Muscle of back (tissue), 13 donors: ENCODE measurements at places on chromosomes 13 and 19. TPM values are rescaled to one million over a fixed set of nuclear protein-coding genes. Genes with fewer than 3 reads are reported as not detected.

The COL5A3 gene
- 80.9 TPM for polyA plus RNA-seq

The TSSK6 gene
- polyA plus RNA-seq = 0.62 TPM

- DNase-seq = no peak
These were observed 32.4 kb downstream of the EPSTI1 start for GRCh38 chr13:42959615-42960014.

GRCh38 chr13:29892151-29892550 is 41.7 kb upstream of the UBL3 start:
- no peak for DNase-seq

- no peak for DNase-seq
These were observed 224.2 kb upstream of the MAB21L1 start for GRCh38 chr13:35700671-35701070.

GRCh38 chr13:75505327-75505726 is 23.4 kb upstream of the TBC1D4 start:
- DNase-seq = peak; percentile 17

GRCh38 chr19:38769635-38770211 is 3.6 kb downstream of the LGALS7 start:
- peak; percentile 69 for DNase-seq

GRCh38 chr19:1862068-1862423 is 1.3 kb downstream of the KLF16 start:
- no peak for DNase-seq

DNA sequence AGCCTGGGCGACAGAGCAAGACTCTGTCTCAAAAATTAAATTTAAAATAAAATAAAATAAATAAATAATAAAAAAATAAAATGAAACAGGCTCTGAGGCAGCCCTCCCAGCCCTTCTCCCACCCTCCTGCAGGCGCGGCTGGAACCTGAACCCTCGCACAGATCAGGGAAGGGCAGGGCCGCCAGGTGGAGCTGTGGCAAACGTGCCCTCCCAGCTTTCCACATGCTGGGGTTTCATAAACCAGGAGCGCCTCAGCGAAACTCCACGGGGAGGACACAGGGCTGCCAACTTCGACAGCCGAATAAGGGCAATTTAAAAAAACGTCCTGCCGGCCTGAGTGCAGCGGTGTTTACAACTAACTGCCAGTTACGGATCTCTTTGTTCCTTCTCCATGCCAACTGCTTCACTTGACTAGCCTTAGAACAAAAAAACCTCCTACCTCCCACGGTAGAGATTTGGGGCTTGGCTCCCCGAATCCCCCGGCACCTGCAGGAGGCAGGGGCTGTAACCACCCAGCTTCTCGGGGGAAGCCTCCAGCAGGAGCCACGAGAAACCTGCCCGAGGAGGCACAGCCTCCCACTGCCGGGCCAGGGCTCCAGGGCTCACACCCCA is 15.9 kb downstream of the ZNF787 start:
- DNase-seq = no peak

- no peak for DNase-seq
These were observed 19.5 kb downstream of the CPT1C start for GRCh38 chr19:49710372-49710951.

DNA sequence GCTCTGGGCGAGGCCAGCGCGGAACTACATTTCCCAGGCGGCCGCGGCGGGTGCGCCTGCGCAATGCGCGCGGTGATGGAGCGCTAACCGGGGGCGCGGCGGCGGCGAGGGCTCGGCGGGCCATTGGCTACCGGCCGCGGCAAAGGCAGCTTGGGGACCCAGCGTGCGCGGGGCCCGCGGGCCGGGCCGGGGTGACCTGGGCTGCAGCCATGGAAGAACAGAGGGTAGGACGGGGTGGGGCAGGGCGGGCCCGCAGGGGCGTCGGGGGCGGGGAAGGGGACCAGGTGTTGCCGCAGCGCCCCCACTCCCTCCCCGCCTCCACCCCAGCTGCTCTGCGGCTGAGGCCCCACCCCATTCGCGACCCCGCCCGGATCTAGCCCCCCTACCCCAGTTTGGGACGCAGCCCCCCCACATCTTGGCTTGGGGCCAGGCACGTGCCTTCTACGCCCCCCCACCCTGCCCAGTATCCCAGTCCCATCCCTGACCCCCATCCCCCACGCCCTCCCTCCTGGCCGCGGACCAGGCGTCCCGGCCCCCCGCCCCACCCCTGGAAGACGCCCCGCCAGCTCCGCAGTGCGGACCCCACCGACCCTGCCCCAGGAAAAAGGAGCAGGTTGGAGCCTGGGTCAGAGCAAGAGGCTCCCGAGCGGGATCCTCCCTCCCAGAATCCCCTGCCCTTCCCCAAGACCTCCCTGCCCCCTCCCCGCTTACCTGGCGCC is at the start of gene FSD1:
Gene FSD1, plus strand, starts transcription at position 61 of the 719 bp plus-strand sequence. Its CDS starts 149 bp downstream, at position 210.
- peak; percentile 25 for DNase-seq

The UGGT2 gene
- polyA plus RNA-seq = 39.3 TPM

- no peak for DNase-seq
These were observed 550 bp upstream of the DLL3 start for GRCh38 chr19:39497996-39498797.

The HSPB6 gene
- polyA plus RNA-seq = 588 TPM

DNA sequence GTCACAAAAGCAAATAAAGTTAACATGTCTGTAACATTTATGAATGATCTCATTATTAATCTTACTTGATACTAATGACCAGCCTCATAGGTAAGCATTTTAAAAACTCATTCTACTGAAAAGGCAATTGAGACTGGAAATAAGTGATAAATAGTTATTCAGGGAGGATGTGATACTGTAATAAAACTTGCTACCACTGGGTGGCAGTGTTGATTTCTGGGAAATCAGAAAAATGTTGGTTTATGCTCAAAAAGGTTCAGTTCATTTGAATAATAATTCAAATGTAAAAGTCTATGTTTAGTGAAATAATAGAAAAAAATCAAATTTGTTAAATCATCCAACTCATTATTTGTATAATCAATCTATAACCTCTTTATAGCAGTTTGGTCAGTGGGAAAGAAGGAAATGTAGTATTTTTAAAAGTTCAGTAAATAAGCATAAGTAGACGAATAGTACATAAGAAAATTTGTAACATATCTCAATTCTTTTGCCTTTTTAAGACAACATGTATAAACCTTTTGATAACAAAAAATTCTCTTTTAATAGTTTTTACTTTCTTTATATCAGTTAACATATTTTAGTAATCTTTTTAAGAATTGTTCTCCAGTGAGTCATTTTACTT is 9.6 kb downstream of the ABHD13 start:
- peak; percentile 51 for DNase-seq

The PGLYRP2 gene
- not detected for polyA plus RNA-seq

The SLC10A2 gene
- polyA plus RNA-seq = not detected

DNA sequence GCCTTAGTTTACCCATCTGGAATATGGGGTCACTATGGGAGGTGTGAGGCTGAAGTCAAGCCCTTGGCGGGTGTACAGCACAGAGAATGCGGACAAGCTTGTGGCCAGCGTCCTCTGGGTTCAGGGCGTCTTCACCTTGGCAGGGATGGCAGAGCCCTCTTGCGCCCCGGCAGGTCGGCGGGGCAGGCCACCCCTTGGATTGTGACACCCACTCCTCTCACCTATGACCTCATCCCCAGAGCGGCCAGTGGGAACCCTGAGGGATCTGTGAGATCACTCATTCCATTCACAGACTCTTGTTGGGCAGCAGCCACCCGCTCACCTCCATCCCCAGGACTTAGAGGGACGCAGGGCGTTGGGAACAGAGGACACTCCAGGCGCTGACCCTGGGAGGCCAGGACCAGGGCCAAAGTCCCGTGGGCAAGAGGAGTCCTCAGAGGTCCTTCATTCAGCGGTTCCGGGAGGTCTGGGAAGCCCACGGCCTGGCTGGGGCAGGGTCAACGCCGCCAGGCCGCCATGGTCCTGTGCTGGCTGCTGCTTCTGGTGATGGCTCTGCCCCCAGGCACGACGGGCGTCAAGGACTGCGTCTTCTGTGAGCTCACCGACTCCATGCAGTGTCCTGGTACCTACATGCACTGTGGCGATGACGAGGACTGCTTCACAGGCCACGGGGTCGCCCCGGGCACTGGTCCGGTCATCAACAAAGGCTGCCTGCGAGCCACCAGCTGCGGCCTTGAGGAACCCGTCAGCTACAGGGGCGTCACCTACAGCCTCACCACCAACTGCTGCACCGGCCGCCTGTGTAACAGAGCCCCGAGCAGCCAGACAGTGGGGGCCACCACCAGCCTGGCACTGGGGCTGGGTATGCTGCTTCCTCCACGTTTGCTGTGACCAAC is at the start of gene SPACA4:
Gene SPACA4, plus strand, starts transcription at position 280 of the 896 bp plus-strand sequence. Its CDS starts 237 bp downstream, at position 517.
- no peak for DNase-seq

GRCh38 chr13:73970421-73971055 is 163.7 kb downstream of the KLF12 start:
- DNase-seq = no peak

DNA sequence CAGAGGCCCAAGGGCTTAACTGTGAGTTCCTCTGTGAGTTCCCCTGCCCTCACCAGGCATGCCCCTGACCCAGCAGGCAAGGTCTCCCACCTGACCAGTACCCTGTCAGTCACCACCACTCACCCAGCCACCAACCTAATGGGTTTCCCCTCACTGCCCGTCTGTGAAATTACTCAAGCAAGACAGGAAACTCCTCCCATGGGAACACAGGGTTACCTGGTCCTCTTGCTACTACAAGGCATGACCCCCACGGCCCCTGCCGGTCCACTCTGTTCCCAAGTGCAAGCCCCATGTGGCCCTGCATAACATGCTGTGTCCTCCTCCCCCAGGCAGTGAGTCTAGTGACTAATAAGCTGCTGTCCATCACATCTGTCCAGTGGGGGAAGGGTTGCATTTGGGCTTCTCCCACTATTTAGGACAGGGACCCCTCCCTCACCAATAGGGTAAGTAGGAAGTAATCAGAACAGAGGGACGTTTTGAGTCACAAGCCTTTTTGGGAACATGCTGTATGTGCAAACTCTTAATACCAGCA is 8.0 kb upstream of the DHRS12 start:
- no peak for DNase-seq

DNA sequence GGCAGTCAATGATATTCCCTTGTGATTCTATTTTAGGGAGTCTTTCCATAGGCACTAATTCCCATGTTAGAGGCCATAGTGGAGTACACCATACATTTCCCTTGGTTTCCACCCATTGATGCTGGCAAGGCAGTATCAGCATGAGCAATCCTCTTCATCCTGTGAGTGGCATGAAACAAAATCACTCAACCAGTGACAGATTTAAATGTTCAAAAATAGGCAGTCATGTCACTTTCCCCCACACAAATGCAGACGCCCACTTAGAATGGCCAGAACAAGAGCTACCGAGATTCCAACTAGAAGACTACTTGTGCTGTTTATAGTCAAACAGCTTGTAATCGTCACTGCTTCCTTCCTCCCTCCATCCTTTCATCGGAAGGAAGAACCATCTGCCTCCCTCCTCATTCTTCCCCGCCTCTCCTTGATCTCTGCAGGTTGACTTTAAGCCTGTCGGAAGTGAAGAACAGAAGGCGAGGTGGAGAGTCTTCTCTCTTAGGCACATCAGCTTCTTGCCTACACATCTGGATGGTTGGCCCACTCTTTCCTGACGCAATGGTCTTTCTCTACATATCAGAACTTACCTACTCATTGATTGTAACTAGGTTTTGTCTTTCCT is 22.6 kb downstream of the RASL11A start:
- DNase-seq = no peak

- no peak for DNase-seq
These were observed 18.1 kb downstream of the NALCN start for GRCh38 chr13:101398191-101398590.

The SLC5A5 gene
- polyA plus RNA-seq = not detected

GRCh38 chr13:105972811-105973590 is 562.5 kb downstream of the EFNB2 start:
- DNase-seq = no peak

DNA sequence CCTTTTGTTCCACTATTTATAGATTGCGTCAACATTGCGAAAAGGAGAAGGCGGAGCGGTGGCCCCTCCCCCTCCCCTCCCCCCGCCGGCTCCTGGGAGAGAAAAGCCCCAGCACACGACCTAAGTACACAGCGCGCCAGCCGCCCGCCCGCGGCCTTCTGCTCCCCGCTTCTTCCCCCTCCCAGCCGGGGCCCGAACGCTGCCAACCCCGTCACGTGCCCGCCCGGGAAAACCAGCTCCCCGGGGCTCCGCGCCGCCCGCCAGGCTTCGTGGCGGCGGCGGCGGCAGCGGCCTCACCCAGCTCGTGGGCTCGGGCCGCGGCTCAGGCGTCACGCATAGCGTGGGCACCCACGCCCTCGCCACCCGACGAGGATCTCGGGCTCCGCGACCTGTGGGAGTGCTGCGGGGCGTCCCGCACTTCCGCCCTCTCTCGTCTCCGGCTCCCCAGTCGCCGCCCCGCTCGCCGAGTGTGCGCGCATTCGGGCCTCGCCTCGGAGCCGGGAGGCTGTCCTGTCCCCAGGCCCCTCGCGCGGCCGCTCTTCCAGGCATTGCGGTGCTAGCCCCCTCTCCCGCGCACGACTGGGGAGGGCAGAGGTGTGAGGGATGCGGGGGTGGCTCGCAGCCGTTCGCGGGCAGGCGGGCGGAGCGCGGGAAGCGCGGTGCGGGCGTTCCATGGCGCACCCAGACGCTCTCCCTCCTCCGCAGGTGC is 110.5 kb downstream of the KCNRG start:
- DNase-seq = peak; percentile 86

GRCh38 chr13:101755228-101755887 is 302.9 kb downstream of the ITGBL1 start:
- DNase-seq = no peak

DNA sequence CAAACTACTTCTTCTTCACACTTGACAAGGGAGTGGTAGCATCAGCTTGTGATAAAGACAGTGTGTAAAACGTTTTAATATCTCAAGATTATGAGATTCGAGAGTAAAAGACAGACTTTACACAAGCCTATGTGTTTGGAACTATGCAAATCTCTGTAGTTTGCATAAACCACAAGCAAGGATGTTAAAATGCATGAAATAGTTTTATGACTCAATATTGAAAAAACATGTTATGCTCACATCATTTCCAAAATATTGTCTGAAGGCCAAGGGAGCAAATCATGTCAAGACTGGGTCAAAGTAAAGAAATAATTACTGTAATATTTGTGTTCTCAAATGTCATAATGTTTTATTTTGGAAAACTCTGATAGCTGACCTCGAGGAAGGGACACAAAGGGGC is 316.8 kb upstream of the KLF12 start:
- DNase-seq = peak; percentile 36

GRCh38 chr19:39078436-39079200 is 5.5 kb upstream of the ACP7 start:
- no peak for DNase-seq

The ZNF471 gene
- polyA plus RNA-seq = 11.9 TPM

GRCh38 chr13:114222461-114222968 is 12.2 kb upstream of the CDC16 start:
- no peak for DNase-seq

The ZNF726 gene
- polyA plus RNA-seq = 4.7 TPM

GRCh38 chr13:104750377-104750776 is 1684.2 kb upstream of the SLC10A2 start:
- DNase-seq = no peak

- DNase-seq = no peak
These were observed 91.7 kb downstream of the HSPH1 start for GRCh38 chr13:31069808-31070534.
